ENCODE measurements at places on chromosomes 5 and 9. TPM values are rescaled to one million over a fixed set of nuclear protein-coding genes. Genes with fewer than 3 reads are reported as not detected.
A peak's percentile ranks its signal among the peaks of the same experiment; 100 is the strongest.

GRCh38 chr5:72464071-72464470 is 43.1 kb downstream of the ZNF366 start:
- DNase-seq: no peak

DNA sequence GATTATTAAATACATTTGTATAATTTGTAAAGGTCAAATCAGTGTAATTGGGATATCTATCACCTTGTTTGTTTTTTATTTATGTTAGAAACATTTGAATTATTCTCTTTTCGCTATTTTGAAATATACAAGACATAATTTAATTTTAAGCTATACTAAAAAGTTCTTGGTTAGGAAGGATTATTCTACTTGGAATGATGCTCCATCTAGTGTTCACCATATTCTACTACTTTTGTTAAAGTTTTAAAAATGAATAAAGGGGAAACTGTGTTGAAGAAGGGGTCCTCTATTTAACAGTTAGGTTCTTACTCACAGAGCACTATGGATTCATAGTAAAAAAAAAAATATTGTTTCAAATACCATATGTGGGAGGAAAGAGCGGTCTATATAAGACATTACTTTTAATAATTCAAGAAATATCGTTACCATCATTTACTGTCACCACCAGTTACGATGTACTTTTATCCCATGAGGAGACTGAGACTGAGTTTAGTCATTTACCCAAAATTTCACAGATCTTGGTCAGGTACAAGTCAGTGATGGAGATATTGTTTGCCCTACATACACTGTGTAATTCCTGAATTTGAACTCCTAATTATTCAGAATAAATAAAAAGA is 6.3 kb upstream of the STOM start:
- no peak for DNase-seq

- no peak for DNase-seq
These were observed 38.0 kb downstream of the KIF24 start for GRCh38 chr9:34291023-34291422.

GRCh38 chr9:128919402-128920089 is 1.2 kb upstream of the PHYHD1 start:
- DNase-seq: no peak

- peak; percentile 40 for DNase-seq
These were observed 99.3 kb upstream of the NIPBL start for GRCh38 chr5:36777105-36777757.

DNA sequence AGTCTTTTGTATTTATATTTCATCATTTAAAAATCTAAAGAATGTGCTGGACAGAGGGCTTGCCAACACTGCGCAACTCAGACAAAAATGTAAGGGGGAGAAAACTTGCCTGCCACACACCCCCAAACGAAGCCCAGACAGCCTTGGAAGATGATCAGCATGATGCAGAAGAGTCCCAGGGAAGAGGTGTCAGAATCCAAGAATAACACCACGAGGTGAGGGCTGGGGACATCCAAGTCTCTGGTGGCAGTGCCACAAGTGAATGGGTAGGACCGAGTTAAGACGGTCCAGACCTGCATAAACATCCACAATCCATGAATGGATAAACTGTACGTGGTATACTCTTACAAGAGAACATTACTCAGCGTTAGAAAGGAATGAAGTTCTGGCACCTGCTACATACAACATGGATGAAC is 10.4 kb downstream of the EPB41L4B start:
- DNase-seq: no peak

DNA sequence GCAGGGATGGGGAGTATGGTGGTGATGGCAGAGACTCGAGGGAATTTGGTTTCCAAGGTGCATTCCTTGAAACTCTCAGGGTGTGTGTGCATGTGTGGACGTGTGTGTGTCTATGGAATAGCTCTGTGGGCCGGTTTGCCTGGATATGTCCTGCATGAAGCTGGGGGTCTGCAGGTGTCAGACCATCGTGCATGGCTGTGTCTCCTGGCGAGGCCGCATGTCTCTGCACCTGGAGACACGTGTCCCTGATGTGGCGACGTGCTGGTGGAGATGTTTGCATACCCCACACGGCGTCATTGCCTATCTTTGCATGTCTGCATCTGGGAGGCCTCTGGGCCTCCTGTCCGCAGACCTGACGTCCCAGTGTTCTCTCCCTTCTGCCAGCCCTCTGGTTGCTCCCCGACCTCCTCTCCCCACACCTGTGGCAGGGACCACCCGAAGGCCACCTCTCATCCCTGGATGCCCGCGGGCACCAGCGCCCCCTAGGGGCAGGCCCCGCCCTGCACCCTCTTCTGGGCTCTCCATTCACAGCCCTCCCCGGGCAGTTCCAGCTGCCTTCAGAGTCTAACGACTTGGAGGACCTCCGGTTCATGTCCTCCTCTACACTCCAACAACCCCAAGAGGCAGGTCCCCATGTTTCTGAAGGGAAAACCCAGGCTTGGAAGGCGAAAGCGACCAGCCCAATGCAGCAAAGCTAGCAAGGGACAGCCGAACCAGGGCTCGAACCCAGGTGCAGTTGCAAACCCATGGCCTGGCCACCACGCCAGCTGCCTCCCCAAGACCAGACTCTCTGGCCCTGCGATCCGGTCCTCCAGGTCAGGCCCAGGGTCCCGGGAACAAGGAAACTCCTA is 88.6 kb downstream of the LMX1B start:
- DNase-seq: no peak

DNA sequence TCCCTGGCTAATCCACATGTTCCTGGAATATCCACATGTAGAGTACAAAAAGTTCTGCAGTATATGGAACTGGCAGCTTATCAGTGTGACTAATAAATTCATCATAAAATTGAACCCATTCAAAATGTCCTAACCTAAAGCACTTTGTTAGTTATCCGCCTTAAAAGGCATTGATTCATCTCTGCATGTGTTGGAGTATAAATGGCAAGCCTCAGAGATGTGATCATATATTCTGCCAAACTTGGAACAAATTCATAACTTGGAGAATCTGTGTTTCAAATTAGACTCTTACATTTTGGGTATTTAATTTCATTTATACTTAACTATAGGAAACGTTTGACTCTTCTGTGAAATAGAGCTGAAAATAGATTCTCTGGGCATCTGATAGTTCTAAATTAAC is 25.2 kb upstream of the NREP start:
- DNase-seq: no peak

The TAF1L gene
- total RNA-seq: not detected

The ZNF883 gene
- 4.7 TPM for total RNA-seq
